Stimulated activated CD8-positive, alpha-beta memory T cell treated with anti-CD3 and anti-CD28 coated beads, Interleukin-7, amount 100 ng/mL, for 24 hours (primary cell): ENCODE measurements at places on chromosomes 1 and 21.

- no peak for DNase-seq
Observed at GRCh38 chr1:195733826-195734225, 874.4 kb downstream of the KCNT2 start.

DNA sequence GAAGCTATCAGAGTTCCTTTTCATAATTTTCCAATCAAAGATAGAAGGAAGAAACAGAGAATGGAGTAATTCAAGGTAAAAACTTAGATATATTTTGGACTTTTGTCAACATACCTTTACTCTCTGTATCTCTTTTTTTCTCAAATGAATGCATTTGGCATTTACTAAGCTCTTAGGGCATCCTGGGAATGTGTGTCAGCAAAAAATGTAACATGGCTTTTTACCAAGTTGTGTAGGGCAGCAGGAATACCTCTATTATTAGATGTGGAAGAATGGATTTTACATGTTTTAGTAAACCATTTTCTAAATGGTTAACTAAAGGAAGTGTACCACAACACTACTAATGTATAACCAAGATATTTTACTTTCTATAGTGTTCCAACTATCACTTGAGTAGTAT is 4.2 kb upstream of the COL11A1 start:
- no peak for DNase-seq

DNA sequence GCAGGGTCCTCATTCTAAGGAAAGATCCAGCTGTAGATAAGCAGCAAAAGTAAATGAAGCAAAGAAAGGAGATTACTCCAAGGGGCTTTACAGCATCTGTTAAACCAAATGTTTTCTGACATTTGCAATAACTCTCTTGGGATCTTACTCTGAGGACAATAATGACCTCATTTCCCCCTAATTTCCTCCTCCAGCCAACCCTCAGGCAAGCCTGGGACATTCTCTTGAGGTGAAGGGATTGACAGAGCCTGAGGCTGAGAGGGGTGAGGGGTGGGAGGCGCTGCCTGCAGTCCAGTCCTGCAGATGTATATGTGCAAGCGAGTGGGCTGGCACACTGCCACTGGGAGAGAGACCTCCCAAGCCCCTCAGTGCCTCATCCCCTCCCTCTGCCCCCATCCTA is 40.5 kb upstream of the NEK2 start:
- DNase-seq: no peak

DNA sequence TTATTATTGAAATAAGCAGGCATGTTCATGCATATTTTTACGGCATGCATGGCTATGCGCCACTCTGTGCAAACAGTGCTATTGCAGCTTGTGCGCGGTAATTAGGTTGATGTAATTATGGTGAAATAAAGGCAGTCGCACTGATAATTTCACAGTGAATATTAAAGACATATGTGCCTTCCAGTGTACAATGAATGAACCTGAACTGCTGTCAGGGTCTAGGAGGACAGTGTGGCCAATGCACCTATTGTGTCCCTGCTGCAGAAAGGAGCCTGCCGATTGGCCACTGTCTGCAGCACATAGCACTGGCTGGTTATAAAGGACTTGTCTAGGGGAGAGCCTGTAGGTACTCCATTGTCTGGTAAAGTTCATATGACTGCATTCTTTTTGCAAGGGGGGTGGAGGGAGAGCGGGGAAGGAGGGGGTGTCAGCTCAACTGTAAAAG is 340.4 kb downstream of the USP25 start:
- no peak for DNase-seq

DNA sequence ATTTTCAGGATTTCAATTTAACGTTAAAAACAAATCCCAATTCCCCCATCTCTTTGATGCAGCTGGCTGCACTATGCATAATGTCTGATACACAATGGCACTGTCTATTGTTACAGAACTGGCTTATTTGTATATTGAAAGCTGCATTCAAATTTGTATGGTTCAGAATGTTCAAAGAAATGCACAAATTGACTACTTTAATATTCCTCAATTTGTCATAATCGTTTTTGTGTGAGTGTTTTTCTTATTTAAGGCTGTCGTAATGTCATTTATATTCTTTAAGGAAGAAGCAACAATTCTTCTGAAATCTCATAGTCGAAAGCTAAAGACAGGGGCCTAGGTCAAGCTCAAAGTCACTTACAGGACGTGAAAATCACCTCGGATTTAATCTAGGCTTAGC is 341.4 kb upstream of the ZRANB2 start:
- no peak for DNase-seq

DNA sequence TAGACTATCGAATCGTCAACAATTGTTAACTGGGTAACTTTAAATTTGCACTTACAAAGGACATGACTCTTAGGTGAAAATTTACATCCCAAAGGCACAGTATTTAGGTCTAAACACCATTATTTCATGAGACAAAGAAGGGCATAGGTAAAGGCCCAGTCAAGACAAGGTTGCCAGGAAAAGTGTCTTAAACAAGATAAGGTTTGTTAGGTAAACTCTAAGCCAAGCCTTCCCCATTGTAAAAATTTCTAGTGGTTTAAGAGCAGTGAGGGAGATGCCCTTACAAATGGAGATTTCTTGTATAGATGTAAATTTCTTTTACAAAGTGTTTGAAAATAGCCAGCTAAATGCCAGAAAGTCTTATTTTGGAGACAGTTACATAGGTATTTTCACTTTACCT is 36.9 kb upstream of the FNBP1L start:
- no peak for DNase-seq

DNA sequence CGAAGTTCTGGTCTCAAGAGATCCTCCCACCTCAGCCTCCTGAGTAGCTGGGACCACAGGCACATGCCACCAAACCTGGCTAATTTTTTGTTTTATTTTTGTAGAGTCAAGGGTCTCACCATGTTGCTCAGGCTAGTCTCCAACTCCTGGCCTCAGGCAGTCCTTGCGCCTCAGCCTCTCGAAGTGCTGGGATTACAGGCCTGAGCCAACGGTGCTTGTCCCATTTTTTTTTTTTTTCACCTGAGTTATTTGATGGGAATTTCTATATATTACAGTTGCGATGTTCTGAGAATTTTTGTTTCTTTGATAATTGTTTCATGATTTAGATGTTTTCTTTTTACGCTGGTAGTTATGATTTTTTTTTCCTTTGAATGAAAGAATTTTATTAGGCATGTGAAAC is 2.5 kb downstream of the RABGAP1L start:
- DNase-seq: no peak

DNA sequence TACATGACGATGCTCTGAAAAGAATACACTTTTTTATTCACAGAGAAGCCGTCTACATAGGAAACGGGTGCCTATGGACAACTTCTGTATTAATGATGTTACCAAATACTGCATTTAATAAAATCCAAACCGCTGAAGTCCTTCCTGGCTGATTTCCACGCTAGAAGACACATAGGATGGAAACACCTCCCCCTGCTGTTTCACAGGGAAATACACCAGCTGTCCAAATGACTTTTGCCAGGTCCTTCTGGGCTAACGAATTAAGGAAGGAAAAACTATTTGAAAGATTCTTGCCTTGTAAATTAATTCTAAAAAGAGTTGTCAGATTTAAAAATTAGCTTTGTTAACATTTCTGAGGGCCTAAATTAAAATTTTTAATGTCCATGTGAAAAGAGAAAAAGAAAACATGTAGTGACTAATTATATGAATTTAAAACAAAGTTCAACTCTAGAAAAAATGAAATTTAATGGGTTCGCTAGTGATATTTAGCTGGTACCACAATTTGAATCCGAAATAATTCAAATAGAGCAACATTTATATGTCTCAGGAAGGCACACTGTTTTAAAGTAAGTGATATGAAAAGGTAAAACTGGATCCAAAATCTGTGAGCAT is 146.0 kb downstream of the RERE start:
- no peak for DNase-seq

DNA sequence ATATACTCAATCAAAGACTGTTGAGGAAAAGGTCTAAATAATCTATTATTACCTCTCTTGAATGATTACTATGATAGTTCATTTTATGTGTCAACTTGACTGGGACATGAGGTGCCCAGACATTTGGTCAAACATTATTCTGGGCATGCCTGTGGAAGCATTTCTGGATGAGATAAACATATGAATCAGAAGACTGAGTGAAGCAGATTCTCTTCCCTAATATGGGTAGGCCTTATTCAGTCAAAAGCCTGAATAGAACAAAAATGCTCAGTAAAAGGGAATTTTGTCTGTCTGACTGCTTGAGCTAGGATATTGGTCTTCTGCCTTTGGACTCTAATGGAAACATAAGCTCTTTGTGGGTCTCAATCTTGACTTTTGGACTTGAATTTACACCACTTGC is 73.3 kb upstream of the SOX13 start:
- no peak for DNase-seq

DNA sequence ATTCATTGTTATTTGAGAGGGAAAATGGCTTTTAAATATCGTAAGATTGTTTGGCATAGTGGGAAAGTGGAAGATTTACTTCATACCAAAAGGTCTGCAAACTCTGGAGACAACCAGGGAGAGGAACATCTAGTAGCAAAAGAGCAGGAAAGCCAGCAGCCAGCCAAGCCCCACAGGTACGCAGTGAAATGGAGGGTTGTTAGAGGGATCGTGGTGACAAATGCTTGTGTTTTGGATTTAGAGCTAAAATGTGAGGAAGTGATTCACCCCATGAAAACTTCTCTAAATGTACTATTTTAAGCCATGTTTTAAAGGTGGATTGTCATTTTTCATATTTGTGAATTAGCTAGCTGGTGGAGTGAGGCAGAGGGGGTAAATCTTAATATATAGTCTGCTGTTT is 69.3 kb downstream of the RPS6KC1 start:
- no peak for DNase-seq
